AG09309 (cell line): ENCODE measurements at places on chromosomes 1 and 21.

DNA sequence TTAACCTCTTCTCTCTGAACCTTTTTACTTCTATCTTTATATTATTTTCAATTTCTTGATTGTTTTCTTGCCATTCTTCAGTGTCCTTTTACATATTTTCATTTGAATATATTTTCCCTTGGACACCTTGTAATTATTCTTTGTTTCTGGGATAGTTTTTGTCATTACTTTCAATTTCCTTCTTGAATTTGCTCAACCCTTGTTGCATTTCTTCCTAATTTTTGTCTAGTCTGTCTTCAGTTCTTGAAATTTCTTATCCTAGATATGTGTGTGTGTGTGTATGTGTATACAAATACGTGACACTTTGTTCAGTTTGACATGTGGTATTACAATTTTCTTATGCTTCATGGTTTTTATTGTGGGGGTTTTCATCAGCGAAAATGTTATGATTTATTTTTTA, 1.9 kb upstream of the GALNT2 start:
- no peak for DNase-seq

- no peak for DNase-seq
Observed at GRCh38 chr1:167107456-167107855, 13.6 kb downstream of the STYXL2 start.

DNA sequence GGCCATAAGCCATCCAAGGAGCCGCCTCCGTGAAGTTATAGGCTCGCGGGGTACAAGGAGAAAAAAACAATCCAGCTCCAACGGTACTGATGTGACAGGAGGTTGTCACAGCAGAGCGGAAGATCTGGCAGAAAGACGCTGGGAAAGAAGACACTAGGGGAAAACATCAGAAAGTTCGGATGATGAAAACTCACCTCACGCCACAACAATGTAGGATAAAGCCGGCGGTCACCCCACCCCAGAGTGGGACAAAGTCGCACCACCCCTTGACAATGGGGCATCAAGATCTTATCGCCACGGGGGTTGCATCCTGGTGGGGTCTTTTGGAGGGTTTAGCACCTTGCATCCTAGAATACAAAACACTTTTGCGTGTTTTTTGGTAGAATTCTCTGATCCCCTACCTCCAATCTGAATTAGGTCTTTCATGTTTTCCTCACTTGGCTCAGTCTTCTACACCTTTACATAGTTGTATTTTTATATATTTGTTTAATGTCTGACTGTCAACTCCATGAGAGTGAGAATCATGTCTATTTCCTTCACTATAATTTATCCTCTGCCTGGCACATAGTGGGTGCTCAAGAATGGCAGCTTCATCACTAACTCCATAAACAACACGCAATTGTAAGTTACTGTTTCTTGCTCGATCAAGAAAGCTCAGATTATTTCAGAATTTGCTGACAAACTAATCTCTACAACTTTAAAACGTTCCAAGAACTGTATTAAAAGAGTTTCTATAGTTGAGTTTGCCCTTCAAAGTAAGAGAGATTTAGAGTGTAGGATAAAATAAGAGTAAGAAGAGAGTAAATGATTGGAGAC, 611 bp upstream of the ZSWIM5 start:
- no peak for DNase-seq

DNA sequence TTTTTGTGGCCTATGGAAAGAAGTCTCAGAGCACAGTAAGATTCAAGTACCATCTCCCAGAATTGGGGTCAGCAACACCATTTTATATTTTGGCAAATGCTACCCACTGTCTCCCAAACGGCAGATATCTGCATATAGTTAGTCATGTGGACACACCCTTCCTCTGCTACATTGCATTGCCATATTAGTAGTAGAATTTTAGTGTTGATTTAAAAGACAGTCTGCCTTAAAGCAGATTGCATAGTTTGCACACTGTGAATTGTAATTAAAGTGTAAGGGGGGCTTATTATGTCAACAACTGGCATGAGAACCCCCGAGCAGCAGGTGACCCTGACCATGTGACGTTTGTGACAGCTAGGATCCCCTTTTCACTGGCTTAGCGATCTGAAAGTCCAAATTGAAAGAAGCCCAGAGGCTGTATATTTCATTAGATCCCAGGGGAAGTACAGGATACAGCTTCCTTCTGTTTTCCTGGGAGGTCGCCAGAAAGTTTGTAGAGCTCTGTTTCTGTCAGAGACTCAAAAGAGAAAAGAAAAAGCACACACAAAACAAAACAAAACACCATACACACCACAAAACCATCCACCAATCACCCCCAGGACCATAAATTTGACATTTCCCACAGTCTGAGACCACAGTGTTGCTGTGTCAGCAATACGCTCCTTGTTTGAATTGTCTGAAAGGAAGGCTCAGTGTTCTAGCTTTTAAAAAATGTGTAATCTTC, 172.4 kb downstream of the NFIA start:
- no peak for DNase-seq

DNA sequence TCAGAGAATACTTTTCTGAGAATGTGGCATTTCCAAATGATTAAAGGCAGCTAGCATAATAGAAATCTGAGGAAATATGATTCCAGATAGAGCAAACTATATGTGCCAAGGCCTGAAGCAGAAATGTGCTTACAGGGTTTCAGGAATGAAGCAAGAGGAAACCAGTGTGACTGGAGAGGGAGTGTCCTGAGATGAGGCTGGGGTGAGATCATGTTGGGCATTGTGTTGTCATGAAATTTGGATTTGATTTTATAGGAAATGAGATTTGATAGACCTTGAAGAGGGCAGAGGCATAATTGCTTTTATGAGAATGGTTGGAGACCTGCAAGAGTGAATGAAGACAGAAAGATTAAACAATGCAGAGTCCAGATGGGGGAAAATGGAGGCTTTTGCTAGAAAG, 338.1 kb upstream of the SNX7 start:
- peak; percentile 89 for DNase-seq

- DNase-seq: no peak
Observed at GRCh38 chr21:22871692-22872091, 1873.5 kb downstream of the NCAM2 start.

DNA sequence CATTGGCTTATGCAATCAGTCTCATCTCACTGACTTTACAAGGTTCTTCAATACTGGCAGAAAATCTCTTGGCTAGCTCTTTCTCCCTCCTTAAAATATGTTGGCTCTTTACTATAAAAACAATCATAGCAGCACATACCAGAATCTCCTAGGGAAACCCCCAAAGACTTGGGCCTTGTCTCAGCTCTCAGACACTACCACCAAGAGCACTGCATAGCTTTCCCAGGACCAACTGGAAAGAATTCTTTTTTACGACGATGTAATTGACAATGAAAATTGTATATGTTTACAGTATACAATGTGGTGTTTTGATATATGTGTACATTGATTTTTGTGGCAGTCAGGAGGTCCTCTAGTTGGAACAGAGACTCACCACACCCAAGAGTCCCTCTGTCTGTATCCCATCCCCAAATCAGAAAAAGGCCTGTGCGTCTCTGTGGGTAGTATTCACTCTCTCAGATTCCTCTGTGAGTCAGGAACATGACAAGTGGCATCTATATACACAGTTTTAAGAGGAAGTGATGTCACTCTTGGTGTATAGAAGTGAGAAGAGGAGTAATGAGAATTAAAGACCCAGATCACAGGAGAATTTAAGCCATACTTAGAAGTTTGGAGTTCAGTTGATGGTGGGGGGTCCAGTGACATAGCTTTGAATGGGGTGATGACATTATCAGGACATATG, 21.1 kb downstream of the SMAP2 start:
- DNase-seq: no peak

DNA sequence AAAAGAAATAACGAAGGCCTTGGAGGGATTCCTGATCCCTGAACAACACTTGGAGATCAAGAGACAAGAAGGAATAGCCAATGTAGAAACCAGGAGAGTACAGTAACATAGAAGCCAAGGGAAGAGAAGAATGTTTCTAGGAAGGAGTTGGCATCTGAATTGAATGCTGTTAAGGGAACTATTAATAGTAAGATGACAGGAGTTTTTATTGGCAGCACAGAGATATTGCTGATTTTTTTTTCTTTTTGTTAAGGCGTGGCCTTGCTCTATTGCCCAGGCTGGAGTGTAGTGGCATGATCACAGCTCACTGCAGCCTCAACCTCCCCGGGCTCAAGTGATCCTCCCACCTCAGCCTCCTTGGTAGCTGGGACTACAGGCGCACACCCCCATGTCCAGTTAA, 9.6 kb upstream of the SFT2D2 start:
- DNase-seq: no peak

GRCh38 chr1:85445906-85446305, 19.1 kb downstream of the DDAH1 start:
- DNase-seq: peak; percentile 70

DNA sequence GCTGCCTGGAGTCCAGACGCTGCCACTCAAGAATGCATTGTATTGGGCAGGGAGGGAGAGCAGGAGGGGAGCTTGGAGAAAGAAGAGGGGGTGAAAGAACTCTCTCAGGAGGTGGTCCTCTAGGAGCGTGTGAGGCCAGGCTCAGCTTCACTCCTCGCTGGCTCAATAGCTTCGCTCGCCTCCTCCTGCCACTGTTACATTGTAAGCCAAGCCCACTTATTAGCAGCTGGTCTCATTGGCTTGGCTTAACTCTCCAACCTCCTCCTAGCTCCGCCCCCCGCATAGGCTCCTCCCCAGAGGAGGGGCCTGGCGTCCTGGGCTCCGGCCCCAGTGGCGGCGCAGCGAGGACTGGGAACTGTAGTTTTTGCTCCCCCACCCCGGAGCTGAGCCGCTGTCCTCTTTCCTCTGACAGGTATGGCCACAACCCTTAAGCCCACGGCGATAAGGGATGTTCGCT, at the start of gene KCNN3:
Gene KCNN3, minus strand, starts transcription at position 167 of the 457 bp plus-strand sequence. CDS start 317 bp downstream, outside the sequence.
- no peak for DNase-seq

GRCh38 chr1:205579711-205580110, 52.1 kb downstream of the ELK4 start:
- DNase-seq: no peak

GRCh38 chr1:7409278-7409677, 361.8 kb upstream of the VAMP3 start:
- DNase-seq: no peak

DNA sequence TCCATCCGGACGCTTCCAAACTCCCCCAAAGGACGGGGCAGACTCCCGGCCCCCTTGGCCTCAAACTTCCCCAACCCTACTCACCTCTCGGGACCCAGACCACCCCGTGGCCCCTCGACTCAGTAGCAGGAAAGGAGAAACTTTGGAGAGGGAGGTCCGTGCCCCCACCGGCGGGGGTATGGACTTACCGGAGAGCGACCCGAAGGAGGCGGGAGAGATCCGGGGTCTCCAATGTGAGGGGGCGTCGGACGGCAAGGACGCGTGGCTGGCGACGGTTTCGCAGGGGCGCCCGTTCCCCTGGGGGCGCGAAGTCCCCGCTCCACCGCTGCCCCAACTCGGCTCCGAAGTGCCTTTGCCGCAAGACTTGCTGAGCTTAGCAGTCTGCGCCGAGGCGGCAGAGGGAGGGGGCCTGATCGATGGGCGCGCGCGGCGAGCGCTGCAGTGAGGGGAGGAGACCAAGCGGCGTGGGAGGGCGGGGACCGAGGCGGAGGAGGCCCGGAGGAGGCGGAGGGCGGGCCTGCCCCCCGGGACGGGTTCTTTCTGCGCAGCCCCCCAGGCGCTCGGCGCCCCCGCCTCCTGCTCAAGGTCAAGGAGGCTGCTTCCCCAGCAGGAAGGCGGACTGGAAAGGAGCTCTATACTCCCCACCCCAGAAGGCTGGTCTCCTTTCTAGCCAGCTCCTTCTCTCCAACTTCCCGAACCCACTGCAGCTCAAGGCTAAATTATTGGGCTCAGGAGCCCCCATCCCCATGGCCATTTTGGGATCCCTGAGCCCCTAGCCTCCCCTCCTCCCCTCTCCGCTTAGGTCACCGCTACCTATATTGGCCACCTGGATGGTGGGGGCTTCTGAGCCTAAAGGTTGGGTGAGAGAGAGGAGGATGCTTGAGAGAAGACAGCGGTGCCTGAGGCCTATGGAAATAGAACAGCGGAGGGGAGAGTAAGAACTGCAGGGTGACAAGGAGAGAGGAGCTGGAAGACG, at the start of gene SYT2:
Gene SYT2, minus strand, starts transcription at position 385 of the 976 bp plus-strand sequence. CDS start 104,682 bp downstream, outside the sequence.
- DNase-seq: no peak

GRCh38 chr1:30929135-30929889, 20.8 kb upstream of the SDC3 start:
- no peak for DNase-seq

- DNase-seq: no peak
Observed at GRCh38 chr1:95407131-95407885, 173.3 kb downstream of the RWDD3 start.

DNA sequence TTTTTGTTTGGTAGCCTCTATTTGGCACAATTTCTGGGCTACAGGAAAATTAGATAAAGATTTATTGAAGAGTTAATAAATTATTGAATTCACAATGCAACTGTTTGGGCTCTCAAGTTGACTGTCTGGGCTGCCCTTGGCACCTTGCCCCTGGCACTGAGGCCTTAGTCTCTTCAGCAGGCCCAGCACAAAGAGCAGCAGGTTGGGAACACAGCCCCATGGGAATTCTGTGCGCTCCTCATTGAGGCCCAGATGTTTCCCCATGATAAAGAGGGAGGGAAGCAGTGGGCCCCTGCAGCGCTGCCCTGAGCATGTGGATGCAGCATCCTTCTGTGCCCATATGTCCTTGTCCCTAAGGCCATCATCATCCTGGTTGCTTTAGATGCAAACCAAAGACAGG, 2.9 kb downstream of the CRNN start:
- DNase-seq: no peak

DNA sequence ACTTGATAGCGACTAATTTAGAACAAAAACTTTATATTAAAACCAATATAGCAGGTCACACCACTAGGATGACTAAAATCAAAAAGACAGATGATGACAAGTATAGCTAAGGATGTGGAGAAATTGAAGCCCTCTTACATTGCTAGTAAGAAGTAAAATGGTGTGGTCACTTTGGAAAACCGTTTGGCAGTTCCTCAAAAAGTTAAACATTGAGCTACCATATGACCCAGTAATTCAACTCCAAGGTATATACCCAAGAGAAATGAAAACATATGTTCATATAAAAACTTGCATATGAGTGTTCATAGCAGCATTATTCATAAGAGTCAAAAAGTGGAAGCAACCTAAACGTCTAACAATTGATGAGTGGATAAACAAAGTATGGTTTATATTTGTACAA, 13.0 kb upstream of the SERINC2 start:
- no peak for DNase-seq

DNA sequence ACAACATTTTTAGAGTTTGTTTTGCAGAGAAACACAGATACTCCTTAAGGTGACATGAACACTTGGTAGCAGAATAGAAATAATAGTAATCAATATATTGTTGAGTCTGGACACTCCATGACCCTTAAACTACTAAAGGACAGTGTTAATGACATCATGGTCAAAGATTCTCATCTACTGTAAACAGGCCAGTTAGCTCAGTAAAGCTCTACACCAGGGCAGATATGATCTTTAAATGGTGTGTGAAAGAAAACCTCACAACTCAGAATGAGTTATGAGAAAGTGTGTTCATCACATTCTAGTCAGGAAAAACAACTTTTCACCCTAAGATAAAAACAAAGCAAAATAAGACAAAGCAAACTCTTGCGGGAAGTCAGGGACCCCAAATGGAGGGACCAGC, 58.1 kb upstream of the ADAMTS5 start:
- DNase-seq: no peak
